Activated CD4-positive, alpha-beta T cell treated with anti-CD3 and anti-CD28 coated beads for 48 hours (primary cell): ENCODE measurements at places on chromosomes 6 and 20.

- DNase-seq, result no peak
Measured at GRCh38 chr6:3013486-3013885, 13.8 kb downstream of the NQO2 start.

DNA sequence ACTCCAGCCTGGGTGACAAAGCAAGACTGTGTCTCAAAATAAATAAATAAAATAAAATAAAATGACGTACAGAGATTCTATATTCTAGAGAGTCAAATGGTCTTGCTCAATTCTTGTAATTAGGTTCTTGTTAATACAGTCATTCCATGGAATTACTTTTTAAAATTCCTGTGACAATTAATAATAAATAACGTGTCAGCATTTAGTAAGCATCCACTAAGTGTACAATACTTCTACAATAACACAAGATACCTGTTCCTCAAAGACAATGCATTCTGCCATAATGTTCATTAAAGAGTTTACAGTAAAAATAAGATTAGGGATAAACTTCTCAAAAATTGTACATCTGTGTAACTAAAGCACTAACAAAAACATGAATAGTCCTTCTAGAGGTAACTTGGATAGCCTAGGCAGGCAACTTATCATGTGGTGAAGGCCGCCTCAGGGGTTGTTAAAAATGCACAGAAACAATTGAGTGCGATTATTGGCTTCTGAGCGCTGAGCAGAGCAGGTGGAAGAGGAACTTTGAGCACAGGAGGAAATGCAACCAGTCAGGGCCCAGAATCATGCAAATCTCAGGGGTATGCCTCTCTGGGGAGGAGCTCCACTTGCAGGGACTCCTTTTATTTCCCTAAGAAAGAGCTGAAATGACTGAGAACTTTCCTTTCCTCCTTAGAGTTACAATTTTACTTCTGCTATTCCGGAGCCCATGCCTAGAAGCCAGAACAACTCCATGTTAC is 37.1 kb downstream of the QRSL1 start:
- DNase-seq, result no peak

DNA sequence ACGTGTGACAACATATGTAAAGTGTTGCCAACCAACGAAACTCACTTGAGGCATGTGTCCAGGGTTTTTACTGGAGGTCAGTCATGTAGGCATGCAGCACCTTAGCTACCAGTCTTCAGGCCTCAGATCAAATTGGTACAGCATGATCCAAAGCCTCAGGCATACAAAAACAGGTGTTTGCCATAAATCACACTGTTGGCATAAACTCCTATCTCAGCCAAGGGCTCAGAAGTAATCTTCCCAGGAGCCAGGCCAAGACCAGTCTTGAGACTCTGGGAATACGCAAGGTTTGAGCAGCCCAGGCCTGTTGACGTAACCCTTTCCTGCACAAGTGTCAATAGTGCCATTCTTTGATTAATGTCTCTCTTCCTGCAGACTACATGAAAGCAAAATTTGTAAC is 163.5 kb downstream of the PRL start:
- no peak for DNase-seq

DNA sequence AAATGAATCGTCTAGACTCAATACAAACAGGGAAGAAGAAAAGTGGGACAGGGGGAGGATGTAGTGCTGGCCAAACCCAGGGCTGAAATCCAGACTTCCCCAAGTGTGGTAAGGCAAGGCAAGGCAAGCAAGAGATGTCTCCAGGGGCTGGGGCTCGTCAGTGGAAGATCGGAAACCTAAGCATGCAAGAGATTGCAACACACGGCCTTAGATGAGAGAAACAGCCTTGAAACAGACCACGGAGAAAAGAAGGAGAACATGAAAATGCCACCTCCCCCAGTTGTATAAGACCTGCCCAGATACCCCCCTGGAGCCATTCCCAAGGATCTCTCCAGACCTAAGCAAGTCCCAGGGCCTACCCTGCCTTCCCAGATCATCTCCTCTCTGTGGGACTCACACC is 20.0 kb downstream of the VEGFA start:
- no peak for DNase-seq

DNA sequence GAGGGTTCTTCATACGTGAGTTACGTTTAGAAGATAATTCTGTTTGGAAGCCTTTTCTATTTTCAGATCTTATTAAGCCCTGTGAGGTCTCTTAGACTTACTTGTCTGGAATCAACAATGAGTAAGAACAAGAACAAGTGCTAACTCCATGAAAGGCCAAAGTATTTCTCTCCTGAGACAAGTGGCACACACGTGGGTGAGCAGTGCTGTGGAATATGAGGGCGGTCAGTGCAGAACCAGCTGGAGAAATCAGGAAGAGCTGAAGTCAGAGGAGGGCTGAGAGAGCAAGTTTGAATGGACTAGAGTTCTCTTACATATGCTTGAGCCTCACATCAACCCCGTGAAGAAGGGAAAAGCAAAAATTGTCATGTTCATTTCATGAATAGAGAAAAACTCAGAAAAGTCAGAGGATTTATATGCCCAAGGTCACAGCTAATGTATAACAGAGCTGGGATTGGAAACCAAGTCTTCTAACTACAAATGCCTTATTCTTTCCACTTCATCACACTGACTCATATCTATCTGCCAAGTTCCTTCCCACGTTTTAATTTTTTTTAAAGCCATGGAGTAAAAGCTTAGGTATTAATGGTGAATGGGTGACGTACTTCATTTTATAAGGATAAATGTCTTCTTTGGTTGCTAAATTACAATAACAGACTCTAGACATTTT is 201.3 kb upstream of the DTNBP1 start:
- no peak for DNase-seq

DNA sequence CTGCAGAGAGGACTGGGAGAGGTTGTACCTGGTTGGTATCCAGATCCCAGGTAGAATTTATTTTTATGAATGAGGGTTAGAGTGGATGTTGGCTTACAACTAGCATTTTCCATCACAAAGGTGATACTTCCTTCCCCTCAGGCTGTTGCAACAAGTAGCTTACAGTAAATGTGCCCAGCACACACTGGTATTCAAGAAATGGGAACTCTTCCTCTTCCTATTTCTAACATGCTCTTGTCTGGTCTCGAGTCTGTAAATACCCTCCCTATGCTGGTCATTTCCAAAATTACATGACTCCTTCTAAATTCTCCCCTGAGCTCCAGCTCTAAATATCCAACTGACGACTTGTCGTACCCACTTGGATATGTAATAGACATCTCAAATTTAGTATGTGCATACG is 90.1 kb upstream of the FOXC1 start:
- no peak for DNase-seq

- DNase-seq, result no peak
Measured at GRCh38 chr6:44452725-44453124, 65.2 kb downstream of the CDC5L start.

DNA sequence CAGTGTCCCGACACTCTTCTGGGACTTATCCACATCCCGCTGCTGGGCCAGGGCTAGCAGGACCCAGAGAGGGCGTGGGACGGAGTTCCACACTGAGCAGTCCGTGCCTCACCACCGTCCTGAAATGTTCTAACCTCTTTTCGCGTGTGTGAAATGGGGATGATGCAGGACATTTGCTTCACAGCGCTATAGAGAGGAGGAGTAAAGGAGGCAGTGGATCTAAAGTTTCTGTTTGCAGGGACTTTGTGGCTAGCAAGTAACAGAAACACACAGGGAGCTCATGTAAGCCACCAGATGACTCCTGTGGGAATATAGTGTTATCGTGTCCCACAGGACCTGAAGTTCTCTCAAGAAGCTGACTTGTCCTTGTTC is 634 bp downstream of the ITPA start:
- no peak for DNase-seq

DNA sequence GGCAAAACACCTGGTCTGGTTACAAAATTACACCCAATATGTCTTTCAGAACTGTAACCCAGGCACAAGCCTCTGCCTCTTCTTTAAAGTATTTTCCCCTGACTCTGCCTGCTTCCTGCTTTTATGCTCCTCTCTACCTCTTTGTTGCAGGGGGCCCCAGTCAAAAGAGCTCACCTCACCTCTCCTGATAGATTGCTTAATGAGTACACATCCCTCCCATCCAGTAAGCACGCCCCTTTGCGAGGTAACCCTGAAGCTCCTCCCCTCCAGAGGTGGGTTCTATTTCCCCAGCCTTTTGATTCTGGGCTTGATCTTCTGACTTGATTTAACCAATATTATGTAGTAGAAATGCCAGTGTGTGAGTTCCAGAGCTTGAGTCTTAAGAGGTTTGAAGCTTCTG is 56.6 kb upstream of the EYA2 start:
- no peak for DNase-seq

DNA sequence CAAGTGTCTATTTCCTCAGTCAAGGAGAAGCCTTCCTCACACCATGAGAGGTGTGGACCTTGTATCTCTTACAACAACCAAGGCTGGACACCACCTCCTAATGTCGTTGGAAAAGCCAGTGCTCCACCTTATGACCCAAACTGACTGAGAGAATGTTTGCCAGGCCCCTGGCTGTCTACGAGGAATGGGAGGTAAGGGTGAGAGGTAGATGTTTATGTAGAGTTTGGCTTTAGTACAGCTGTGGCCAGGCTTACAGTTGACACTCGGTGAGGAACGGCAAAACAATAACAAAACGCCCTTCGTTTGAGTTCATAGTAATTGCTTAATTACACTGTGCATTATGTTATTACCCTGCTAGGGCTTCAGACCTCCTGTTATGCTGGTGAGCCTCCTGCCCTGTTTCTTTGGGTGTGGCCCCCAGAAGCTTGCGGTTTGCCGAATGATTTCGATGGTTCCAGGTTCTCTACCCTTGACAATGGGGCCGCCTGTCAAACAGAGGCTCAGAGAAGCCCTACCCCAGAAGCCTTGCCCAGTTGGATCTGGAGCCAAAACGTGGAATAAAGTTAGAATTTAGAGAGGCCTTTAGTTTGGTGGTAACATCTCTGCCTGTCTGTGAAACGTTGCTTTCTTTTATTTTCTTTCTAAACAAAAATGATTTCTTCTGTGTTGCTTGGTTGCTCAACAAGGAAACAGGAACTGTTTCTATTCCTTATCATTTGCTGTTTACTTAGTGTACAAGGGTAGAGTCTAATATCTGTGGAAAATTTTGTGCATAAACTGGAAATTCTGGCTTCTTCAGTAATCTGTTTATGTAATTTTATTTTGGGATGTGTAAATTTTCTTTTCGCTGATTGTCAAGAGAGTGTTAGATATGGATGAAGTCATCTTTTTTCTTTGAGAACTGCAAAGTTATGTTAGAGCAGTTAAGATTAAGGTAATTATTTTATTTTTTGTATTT is 60.4 kb upstream of the FOXQ1 start:
- DNase-seq, result no peak

DNA sequence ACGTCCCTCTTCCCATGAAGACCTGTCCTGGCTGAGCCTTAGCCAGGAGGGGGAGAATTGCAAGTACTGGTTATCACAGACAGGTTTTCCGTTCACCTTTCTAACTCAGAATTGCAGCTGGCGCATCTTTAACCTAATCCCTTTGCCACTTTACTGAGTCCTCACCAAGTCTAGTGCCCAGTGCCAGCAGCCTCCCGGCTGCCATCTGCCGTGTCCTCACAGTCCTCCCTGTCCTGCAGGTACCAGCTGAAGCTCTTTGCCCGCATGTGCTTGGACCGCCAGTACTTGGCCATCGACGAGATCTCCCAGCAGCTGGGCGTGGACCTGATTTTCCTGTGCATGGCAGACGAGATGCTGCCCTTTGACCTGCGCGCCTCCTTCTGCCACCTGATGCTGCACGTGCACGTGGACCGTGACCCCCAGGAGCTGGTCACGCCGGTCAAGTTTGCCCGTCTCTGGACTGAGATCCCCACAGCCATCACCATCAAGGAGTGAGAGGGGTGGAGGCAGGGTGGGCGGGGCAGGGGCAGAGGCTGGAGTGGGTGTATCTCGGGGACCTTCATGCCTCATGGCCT is 41.3 kb downstream of the UQCC2 start:
- DNase-seq, result no peak

- no peak for DNase-seq
Measured at GRCh38 chr6:2976571-2977085, 5.3 kb upstream of the SERPINB6 start.

DNA sequence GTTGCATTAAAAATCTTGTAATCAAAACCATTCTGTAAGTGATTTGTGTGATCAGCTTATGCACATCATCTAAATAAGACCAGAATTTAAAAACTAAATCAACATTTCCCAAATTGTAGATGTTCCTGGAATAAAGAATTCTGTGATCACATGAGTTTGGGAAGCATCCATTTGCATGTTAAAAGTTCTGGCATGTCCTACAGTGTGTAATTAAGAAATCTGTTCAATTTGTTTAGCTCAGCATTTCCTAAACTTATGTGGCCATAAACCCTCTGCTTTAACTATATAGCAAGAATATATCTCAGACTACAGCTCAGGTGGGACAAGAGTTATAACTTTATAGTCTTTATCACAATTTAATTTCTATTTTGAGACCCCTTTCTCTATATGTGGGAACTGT is 399.1 kb downstream of the LAMA2 start:
- no peak for DNase-seq

- no peak for DNase-seq
Measured at GRCh38 chr6:169165561-169166300, 87.9 kb downstream of the THBS2 start.

- DNase-seq, result no peak
Measured at GRCh38 chr6:2542101-2542857, 208.4 kb downstream of the MYLK4 start.

DNA sequence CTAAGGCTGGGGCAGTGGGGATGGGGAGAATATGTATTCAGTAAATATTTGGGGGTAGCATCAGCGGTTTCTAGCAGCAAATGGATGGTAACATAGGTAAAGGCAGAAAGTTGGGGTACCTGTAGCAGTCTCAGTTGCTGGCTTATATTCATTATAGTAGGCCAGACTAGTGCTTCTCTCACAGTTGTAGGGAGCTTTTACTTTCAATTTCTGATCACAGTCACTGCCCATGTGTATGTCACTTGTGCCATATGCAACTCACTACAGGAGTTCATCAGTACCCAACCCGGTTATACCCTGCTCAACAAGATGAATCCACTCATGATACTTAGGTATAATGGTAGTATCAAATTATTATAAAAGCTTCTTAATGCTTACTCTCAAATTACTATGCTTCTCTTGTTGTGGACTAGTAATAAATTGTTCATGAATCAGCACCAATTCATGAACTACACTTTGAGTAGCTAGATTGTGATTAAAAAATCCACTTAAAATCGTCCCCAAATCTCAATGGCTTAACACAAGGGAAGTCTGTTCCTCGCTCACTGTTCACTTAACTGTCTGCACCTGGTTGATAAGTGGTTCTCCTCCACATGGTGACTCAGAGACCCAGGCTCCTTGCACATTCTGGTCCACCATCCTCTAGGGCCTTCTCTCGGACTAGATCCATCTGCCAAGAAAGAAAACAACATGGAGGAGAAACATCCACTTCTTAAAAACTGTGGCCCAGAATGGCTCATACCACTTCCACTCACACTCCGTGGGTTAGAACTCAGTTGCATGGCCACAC is 31.3 kb upstream of the MYLIP start:
- no peak for DNase-seq

DNA sequence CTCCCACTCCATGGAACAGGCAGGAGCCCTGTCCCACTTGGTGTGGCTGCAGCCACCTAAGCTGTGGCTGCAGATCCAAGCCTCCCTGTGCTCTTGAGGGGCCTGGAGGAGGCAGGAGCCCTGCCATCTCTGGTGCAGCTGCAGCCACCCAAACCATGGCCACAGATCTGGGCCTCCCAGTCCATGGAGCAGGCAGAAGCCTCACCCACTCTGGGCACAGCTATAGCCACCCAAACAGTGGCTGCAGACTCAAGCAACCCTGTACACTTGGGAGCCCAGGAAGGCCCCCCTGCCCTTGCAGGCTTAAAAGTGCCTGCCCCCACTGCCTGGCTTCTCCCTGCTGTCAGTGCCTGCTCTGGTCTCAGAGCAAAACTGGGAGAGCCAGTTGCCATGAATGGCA is 320.3 kb downstream of the RFPL4B start:
- DNase-seq, result no peak

- no peak for DNase-seq
Measured at GRCh38 chr6:16766836-16767745, 5.8 kb upstream of the ATXN1 start.
